ENCODE measurements at places on chromosomes 5 and 9. TPM values are rescaled to one million over a fixed set of nuclear protein-coding genes. Genes with fewer than 3 reads are reported as not detected.

PTPA gene
- 162 TPM for total RNA-seq

- peaks cover 68% of the 10 kb centered on the region for H3K4me1 ChIP-seq
- no peak for DNase-seq
- peak overlapping the region; percentile 37 for H3K27ac ChIP-seq
- no peaks in the 10 kb centered on the region for H3K27me3 ChIP-seq
- peaks cover 79% of the 10 kb centered on the region for H3K36me3 ChIP-seq
Observed at GRCh38 chr5:179608131-179608581, 15.3 kb downstream of the HNRNPH1 start.

AK8 gene
- 0.74 TPM for total RNA-seq

- H3K27me3 ChIP-seq = no peaks in the 10 kb centered on the region
- no peak overlapping the region for H3K4me3 ChIP-seq
- no peak for DNase-seq
- no peaks in the 10 kb centered on the region for H3K36me3 ChIP-seq
- H3K27ac ChIP-seq = no peak overlapping the region
Observed at GRCh38 chr5:29508131-29508530, 1685.4 kb upstream of the CDH6 start.

- DNase-seq = no peak
- no peaks in the 10 kb centered on the region for H3K27me3 ChIP-seq
- no peak overlapping the region for H3K27ac ChIP-seq
- H3K36me3 ChIP-seq = no peaks in the 10 kb centered on the region
- peak overlapping the region; percentile 43 for H3K4me3 ChIP-seq
Observed at GRCh38 chr9:106287091-106287631, 575.8 kb upstream of the ZNF462 start.

SLC36A2 gene
- 0.16 TPM for total RNA-seq

RGS7BP gene
- 3.6 TPM for total RNA-seq

HABP4 gene
- 23.1 TPM for total RNA-seq

DNA sequence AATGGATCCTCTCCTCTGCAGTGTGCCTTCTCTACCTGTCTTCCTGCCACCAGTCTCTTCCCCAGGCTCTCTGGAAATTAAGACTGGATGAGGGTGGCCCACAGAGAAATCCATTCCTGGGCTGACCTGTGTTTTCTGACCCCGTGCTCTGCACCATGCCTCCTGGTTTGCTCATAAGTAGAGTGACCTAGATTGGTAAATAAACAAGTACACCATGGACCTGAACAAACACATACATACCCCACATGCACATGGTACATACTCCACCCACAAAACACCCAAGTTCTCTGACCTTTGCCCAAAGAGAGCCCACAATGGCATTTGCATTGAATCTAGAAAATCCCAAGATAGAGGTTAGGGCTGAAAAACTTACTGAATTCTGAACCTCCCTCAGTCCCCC is 77.5 kb upstream of the PLPP6 start:
- peaks cover 14% of the 10 kb centered on the region for H3K4me1 ChIP-seq
- no peaks in the 10 kb centered on the region for H3K27me3 ChIP-seq
- no peak overlapping the region for H3K4me3 ChIP-seq

DNA sequence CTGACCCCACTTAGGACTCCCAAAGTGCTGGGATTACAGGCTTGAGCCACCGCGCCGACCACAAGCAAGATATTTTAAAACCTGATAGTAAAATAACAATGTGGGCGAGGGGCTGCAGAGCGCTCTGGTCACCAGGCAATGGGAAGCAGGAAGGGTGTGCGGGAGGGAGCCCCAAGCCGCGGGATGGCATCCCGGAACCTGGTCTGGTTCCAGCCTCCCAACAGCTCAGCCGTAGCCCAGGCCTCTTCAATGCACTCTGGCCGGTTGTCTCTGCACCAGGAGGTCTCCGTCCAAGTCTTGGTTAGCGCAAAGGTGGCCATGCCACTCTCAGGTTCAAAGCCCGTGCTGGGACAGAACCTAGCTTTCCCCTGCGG is 694 bp upstream of the UAP1L1 start:
- H3K4me3 ChIP-seq = peak overlapping the region; percentile 85
- H3K36me3 ChIP-seq = peaks cover 34% of the 10 kb centered on the region
- H3K4me1 ChIP-seq = peaks cover 19% of the 10 kb centered on the region
- no peaks in the 10 kb centered on the region for H3K27me3 ChIP-seq
- no peak for DNase-seq

TEX48 gene
- total RNA-seq = not detected

DNA sequence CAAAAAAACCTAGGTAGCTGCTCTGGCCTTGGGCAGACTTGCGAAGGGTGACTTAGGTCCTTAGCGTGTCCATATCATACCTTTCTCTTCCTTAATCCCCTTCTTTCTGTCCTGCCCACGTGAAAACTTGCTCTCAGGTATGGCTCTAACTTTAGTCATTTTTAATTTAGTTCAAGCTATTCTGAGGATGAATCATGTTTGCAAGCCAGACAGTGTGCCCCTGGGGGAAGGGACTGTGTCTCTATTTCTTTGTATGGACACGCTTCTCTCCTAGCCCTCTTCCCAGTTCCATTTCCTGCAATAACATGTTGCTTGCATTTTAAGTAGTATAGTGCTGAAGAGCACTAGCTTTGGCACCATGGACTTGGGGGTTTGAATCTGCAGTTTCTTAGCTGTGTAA is 120.6 kb downstream of the PTTG1 start:
- no peaks in the 10 kb centered on the region for H3K36me3 ChIP-seq
- H3K27ac ChIP-seq = no peak overlapping the region
- H3K27me3 ChIP-seq = peaks cover 6% of the 10 kb centered on the region

CCNJL gene
- total RNA-seq = 6.5 TPM

FANCG gene
- 5.6 TPM for total RNA-seq

GRCh38 chr9:130197888-130198287 is 25.7 kb downstream of the NCS1 start:
- DNase-seq = no peak
- H3K27me3 ChIP-seq = peaks cover 14% of the 10 kb centered on the region
- no peak overlapping the region for H3K27ac ChIP-seq
- peaks cover 25% of the 10 kb centered on the region for H3K4me1 ChIP-seq
- no peaks in the 10 kb centered on the region for H3K36me3 ChIP-seq

- no peak overlapping the region for H3K4me3 ChIP-seq
- H3K4me1 ChIP-seq = no peaks in the 10 kb centered on the region
- peaks cover 30% of the 10 kb centered on the region for H3K27me3 ChIP-seq
- no peak overlapping the region for H3K27ac ChIP-seq
- DNase-seq = no peak
Observed at GRCh38 chr9:86636519-86636918, 282.3 kb upstream of the TUT7 start.

EGFLAM gene
- 8.9 TPM for total RNA-seq

LCN1 gene
- not detected for total RNA-seq

- no peaks in the 10 kb centered on the region for H3K27me3 ChIP-seq
- H3K4me3 ChIP-seq = no peak overlapping the region
- no peaks in the 10 kb centered on the region for H3K36me3 ChIP-seq
- no peaks in the 10 kb centered on the region for H3K4me1 ChIP-seq
- no peak overlapping the region for H3K27ac ChIP-seq
Observed at GRCh38 chr5:20615888-20616563, 628.0 kb upstream of the CDH18 start.

PCDHA13 gene
- total RNA-seq = not detected

GRCh38 chr5:116581910-116582309 is 7.3 kb upstream of the SEMA6A start:
- peaks cover 2% of the 10 kb centered on the region for H3K4me1 ChIP-seq
- H3K4me3 ChIP-seq = no peak overlapping the region
- H3K36me3 ChIP-seq = no peaks in the 10 kb centered on the region
- no peak for DNase-seq

DNA sequence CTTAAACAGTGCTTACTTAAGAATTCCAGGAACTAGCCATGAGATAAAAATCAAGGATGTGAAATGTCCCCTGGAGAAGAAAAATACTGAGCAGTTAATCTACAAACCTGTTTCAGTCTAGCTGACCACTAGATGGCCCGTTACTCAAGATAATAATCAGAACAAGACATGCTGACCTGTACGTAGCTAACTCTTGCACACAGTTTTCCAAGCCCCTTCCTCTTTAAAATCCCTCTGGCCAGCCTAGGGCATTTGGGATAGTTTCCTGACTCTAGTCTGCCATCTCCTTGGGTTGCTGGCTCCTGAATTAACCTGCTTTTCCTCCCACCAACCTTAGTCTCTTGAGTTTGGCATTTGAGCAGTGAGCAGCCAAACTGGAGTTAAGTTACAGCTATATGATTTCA is 59.2 kb upstream of the TRAF1 start:
- H3K4me3 ChIP-seq = no peak overlapping the region
- H3K36me3 ChIP-seq = no peaks in the 10 kb centered on the region
- no peak for DNase-seq

- H3K27me3 ChIP-seq = no peaks in the 10 kb centered on the region
- no peak overlapping the region for H3K27ac ChIP-seq
- H3K4me1 ChIP-seq = no peaks in the 10 kb centered on the region
- no peak overlapping the region for H3K4me3 ChIP-seq
Observed at GRCh38 chr5:8845296-8845695, 700.6 kb downstream of the SEMA5A start.

- H3K4me1 ChIP-seq = peaks cover 7% of the 10 kb centered on the region
- peak overlapping the region; percentile 39 for H3K4me3 ChIP-seq
- H3K27ac ChIP-seq = no peak overlapping the region
- H3K36me3 ChIP-seq = no peaks in the 10 kb centered on the region
- DNase-seq = no peak
- H3K27me3 ChIP-seq = peaks cover 86% of the 10 kb centered on the region
Observed at GRCh38 chr9:76691517-76692313, 72.5 kb upstream of the PCA3 start.

GRCh38 chr5:113548396-113548795 is 34.9 kb downstream of the YTHDC2 start:
- DNase-seq = no peak
- no peak overlapping the region for H3K27ac ChIP-seq
- peaks cover 14% of the 10 kb centered on the region for H3K4me1 ChIP-seq
- H3K36me3 ChIP-seq = peaks cover 56% of the 10 kb centered on the region

NXNL2 gene
- 0.30 TPM for total RNA-seq

CENPK gene
- 0.38 TPM for total RNA-seq

DNA sequence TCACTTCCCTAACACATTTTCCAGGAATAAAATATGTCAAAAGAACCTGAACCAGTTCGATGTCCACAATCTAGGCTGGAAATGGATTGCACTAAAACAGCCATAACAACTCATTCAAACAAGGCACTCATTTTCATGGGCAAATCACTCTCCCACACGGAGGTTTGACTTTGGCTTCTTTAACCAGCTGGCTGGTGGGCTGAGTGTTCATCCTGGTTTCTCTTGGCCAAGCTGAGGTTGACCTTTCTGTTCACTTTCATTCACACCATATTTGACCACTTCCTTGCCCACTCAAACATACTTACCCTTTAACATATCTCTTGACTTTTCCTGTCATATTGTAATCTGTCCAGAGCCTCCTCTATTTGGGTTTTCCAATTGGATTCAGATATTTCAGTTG is 5.4 kb downstream of the IL7R start:
- no peak overlapping the region for H3K27ac ChIP-seq
- H3K4me3 ChIP-seq = no peak overlapping the region
- no peak for DNase-seq
- H3K36me3 ChIP-seq = no peaks in the 10 kb centered on the region
- no peaks in the 10 kb centered on the region for H3K27me3 ChIP-seq

DNA sequence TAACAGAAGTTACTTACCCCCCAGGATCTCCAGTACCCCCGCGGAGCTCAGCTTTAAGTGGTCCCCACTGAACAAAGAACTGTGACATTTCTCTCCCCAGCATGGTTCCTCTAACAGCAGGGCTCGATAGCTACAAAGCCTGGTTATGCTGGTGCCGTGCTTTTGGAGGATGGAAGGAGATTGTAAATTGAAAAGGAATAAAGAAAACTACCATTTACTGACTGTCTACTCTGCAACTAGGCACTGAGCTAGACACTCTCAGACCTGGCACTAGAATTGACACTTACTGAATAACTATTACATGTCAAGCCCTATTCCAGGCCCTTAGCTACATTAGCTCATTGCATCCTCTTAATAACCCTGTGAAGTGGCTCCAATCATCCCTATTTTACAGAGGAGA is 145.3 kb downstream of the TTLL11 start:
- no peak overlapping the region for H3K27ac ChIP-seq
- no peaks in the 10 kb centered on the region for H3K4me1 ChIP-seq
- H3K27me3 ChIP-seq = no peaks in the 10 kb centered on the region

FAM174A gene
- total RNA-seq = 20.6 TPM

C7 gene
- 175 TPM for total RNA-seq

GRCh38 chr5:65892801-65893200 is 33.6 kb upstream of the ERBIN start:
- no peak for DNase-seq
- H3K27ac ChIP-seq = no peak overlapping the region
- H3K4me3 ChIP-seq = no peak overlapping the region

LURAP1L gene
- 2.6 TPM for total RNA-seq

- H3K36me3 ChIP-seq = no peaks in the 10 kb centered on the region
- H3K4me1 ChIP-seq = peaks cover 3% of the 10 kb centered on the region
- H3K4me3 ChIP-seq = no peak overlapping the region
Observed at GRCh38 chr9:12765088-12765798, 9.6 kb upstream of the LURAP1L start.

- peaks cover 80% of the 10 kb centered on the region for H3K36me3 ChIP-seq
- H3K27ac ChIP-seq = no peak overlapping the region
- H3K4me3 ChIP-seq = no peak overlapping the region
- no peaks in the 10 kb centered on the region for H3K27me3 ChIP-seq
- peaks cover 9% of the 10 kb centered on the region for H3K4me1 ChIP-seq
Observed at GRCh38 chr5:14467251-14467650, 114.3 kb upstream of the OTULINL start.

- no peak overlapping the region for H3K27ac ChIP-seq
- H3K4me3 ChIP-seq = no peak overlapping the region
- H3K36me3 ChIP-seq = no peaks in the 10 kb centered on the region
- no peak for DNase-seq
- H3K4me1 ChIP-seq = peaks cover 11% of the 10 kb centered on the region
- H3K27me3 ChIP-seq = no peaks in the 10 kb centered on the region
Observed at GRCh38 chr5:67728326-67728890, 487.1 kb upstream of the PIK3R1 start.

DNA sequence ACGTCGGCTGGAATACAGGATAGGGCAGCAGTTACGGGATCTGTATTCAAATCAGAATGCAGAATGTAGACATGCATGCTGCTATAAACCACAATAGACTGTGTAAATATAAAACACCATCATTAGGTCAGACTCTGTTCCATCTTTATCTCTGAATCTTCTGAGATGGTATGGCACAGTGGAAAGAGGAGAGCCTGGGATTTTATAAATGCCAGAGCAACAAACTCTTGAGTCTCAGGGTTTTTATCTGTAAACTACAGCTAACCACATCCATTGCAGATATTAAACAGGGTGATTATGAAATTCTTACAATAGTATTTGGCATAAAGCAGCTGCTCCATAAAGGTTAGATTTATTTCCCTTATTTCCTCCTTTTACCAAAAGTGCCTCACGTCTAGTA is 108.7 kb downstream of the ZDHHC21 start:
- H3K4me3 ChIP-seq = no peak overlapping the region
- no peak overlapping the region for H3K27ac ChIP-seq

MUSK gene
- 1.5 TPM for total RNA-seq

GRCh38 chr9:99947395-99947794 is 40.9 kb downstream of the STX17 start:
- DNase-seq = no peak
- no peaks in the 10 kb centered on the region for H3K4me1 ChIP-seq
- no peaks in the 10 kb centered on the region for H3K27me3 ChIP-seq
- no peak overlapping the region for H3K27ac ChIP-seq
- no peak overlapping the region for H3K4me3 ChIP-seq

Measured in left ventricle myocardium inferior (tissue), 1 donor.